ENCODE measurements at places on chromosomes 1 and 21.

DNA sequence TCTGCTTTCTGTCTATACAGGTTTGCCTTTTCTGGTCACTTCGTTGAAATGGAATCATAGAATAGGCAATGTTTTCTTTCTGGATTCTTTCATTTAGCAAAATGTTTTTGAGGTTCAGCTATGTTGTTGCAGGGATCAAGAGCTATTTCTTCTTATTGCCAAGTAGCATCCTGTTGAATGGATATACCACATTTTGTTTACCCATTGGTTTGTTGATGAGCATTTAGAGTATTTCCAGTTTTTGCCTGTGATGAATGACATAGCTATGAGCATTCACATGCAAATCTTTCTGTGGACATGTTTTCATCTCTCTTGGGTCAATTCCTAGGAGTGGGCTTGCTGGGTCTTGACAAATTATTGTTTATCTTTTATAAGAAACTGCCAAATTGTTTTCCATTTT is 115.5 kb downstream of the ACTL8 start:
- DNase-seq: no peak

GRCh38 chr1:193850745-193851144 is 664.3 kb upstream of the B3GALT2 start:
- no peak for DNase-seq

GRCh38 chr1:177281901-177282300 is 111.1 kb downstream of the BRINP2 start:
- no peak for DNase-seq

GRCh38 chr1:162922201-162922600 is 61.2 kb upstream of the CCDC190 start:
- peak; percentile 23 for DNase-seq

DNA sequence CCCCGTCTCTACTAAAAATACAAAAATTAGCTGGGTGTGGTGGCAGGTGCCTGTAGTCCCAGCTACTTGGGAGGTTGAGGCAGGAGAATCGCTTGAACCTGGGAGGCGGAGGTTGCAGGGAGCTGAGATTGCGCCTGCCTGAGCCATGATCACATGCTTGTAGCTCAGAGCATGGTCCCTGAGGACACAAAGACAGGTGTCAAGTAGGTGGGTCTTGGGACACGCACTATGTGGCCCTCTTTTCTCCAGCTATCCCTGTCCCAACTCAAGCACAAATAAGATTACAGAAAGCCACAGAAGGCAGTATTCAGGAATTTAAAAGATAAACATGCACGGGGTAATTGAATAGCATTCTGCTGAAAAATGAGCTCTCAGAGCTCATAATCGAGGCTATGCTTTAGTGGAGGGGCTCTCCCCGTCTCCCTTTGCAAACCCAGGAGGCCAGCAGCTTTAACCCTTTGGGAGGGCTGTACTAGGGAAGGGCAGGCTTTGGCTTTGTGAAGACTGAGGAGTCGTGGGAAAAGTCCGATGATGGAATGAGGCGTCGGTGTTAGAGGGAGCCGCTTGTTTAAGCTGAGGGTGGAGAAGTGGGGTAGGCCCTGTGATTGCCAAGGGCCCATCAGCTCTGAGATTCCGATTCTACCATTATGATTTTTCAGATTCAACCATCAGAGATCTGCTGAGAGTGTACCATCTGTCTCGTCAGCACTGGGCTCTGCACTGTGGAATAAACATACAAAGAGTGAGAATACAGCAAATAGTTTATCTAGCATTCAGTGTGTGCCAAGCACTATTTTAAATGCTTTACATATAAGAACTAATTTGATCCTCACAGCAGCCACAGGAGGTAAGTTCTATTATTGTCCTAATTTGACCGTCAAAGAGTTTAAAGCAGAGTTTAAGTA is 59.7 kb upstream of the CD34 start:
- DNase-seq: no peak

DNA sequence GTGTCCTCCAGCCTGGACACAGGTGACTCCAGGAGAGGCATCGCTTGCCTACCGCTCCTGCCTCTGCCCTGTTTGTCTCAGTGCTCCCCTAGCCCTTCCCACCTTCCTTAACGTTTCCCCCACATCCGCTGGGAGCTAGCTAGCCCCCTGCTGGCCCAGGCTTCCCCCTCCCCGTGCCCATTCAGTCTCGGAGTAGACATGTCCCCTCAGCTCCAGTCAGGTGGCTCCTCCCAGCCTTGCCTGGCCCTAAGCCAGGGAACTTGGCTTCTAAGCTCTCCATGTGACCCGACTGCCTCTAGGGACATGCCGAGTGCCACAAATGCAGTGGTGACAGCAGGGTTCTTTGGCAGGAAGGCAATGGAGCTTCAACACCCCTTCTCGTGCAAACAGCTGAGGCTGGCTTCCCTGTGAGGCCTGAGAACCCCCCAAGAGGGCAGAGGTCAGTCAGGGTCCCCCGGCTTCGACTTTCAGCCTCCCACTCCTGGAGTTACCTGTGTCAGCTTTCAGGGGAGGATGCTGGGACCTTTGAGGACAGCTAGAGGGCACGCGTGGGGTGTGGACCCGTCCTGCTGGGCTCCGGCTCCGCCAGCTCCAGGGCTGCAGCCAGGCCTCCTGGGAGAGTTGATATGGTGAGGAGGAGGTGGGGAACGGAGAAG is 16.2 kb downstream of the DRAXIN start:
- no peak for DNase-seq

- no peak for DNase-seq
Observed at GRCh38 chr1:211742889-211743529, 67.6 kb upstream of the NEK2 start.

GRCh38 chr1:113266788-113267187 is 123.5 kb upstream of the MAGI3 start:
- no peak for DNase-seq

DNA sequence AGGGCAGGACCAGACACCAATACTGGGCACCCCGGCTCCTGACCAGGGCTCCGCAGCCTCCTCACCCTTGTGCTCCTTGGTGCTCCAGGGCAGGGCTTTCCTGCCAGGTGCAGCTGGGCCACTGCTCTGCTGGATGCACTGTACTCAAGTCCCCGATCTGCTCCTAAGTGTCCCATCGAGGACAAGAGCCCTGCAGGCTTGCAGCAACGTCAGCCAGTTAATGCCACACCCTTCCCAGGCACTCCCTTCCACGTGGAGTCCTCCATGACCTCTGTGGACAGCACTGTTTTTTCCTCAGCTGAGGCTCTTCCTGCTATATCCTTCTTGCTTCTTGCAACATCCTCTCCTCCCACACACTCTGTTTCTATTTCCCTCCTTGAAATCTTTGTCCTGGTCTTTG is 94.0 kb upstream of the NGF start:
- DNase-seq: peak; percentile 55

DNA sequence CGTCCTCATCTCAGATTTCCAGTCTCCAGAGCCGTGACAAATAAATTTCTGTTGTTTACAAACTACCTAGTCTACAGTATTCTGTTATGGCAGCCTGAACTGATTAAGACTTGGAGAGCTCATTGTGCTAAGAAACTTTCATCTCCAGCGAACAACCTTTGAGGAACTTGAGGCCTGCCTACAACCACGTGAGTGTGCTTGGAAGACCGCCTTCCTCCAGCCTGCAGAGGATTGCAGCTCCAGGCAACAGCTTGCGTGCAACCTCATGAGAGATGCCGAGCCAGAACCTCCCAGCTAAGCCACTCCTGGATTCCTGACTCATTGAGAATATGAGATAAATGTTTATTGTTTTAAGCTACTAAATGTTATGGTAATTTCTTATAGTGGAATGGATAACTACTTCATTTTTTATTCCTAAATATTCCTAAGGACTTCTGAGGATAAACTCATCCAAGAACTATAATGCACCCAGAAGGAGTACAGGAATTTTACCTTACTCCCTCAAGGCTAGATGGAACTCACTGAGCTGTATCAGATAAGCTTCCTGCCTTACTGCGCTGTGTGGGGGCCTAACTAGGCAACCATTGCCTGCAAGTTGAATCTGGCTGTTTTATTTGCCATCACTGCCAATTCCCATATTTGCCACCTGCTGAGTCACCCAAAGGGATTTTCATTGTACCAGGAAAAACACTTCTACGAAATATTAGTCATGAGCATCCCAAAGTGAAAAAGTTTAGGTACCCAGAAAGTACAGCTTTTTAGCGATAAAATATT is 17.6 kb downstream of the FAM177B start:
- peak; percentile 94 for DNase-seq

Data from AG10803 (cell line).